ENCODE measurements at places on chromosomes 3 and 15.

GRCh38 chr15:75199357-75199940 lies 2.2 kb upstream of the C15orf39 start:
- DNase-seq, result no peak

GRCh38 chr3:151804267-151804666 lies 9.6 kb upstream of the AADAC start:
- no peak for DNase-seq

GRCh38 chr15:100704281-100705055 lies 102.1 kb downstream of the ASB7 start:
- no peak for DNase-seq

- DNase-seq, result peak; percentile 66
Observed at GRCh38 chr15:60006203-60006862, 2.2 kb downstream of the FOXB1 start.

DNA sequence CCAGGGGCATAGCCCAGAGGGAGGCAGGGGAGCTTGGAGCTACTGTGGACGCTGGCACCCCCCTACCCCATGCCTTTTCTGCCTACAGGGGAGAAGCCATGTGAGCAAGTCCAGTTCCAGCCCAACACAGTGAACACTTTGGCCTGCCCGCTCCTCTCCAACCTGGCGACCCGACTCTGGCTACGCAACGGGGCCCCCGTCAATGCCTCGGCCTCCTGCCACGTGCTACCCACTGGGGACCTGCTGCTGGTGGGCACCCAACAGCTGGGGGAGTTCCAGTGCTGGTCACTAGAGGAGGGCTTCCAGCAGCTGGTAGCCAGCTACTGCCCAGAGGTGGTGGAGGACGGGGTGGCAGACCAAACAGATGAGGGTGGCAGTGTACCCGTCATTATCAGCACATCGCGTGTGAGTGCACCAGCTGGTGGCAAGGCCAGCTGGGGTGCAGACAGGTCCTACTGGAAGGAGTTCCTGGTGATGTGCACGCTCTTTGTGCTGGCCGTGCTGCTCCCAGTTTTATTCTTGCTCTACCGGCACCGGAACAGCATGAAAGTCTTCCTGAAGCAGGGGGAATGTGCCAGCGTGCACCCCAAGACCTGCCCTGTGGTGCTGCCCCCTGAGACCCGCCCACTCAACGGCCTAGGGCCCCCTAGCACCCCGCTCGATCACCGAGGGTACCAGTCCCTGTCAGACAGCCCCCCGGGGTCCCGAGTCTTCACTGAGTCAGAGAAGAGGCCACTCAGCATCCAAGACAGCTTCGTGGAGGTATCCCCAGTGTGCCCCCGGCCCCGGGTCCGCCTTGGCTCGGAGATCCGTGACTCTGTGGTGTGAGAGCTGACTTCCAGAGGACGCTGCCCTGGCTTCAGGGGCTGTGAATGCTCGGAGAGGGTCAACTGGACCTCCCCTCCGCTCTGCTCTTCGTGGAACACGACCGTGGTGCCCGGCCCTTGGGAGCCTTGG lies 5.6 kb downstream of the CIB1 start:
- no peak for DNase-seq
